ENCODE measurements at places on chromosomes 2 and 18.

DNA sequence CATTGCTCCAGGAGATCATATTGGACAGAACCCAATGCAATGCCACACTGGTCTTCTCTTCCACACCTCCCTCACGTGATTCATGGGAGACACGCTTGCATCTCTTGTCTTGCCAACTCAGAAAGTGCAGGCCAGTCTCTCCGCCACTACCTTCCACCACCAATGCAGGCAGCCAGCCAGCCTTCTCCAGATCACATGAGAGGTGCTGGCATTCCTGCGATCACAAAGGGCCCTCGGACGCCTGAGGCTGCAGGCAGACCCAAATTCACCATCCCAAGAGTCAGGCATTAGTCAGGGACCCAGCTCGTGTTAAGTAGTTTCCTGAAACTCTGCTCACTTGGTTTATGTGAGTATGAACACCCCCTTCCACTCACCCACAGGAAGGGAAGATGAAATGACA is 437.0 kb upstream of the ETAA1 start:
- no peak for DNase-seq

GRCh38 chr2:15311201-15311907 is 249.8 kb downstream of the NBAS start:
- DNase-seq = no peak

DNA sequence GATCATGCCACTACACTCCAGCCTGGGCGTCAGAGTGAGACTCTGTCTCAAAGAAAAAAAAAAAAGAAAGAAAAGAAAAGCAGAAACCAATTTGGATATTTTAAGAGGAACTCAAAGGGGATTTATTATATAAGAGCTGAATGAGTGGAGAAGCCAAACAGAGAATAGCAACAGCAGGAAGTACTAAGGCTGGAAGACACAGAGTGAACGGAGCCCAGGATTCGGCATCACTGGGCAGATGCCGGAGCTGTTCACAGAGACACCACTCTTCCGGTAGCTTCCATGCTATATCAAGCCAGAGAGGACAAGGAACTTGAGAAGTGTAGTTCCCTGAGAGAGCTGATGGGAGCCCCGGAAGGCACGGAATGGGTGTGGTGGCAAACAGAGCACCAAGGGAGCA is 47.0 kb upstream of the CABLES1 start:
- no peak for DNase-seq

- peak; percentile 33 for DNase-seq
Measured at GRCh38 chr2:75007819-75008218, 49.4 kb downstream of the POLE4 start.

DNA sequence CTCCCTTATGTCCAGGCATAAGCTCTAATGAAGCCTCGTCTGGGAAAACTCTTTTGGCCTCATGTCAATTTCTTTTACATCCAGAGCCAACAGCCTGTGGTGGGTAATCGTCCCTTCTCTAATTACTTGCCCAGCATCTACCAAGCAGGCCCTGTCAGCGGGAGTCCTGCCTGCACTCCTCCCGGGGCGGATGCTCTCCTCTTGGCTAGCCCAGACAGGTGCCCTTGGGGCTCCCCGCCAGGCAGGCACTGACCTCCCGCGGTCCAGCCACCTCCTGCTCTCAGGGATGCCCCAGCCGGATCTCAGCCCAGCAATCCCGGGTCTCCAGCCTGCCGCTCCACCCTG is 74.2 kb downstream of the NCAPH start:
- peak; percentile 30 for DNase-seq

DNA sequence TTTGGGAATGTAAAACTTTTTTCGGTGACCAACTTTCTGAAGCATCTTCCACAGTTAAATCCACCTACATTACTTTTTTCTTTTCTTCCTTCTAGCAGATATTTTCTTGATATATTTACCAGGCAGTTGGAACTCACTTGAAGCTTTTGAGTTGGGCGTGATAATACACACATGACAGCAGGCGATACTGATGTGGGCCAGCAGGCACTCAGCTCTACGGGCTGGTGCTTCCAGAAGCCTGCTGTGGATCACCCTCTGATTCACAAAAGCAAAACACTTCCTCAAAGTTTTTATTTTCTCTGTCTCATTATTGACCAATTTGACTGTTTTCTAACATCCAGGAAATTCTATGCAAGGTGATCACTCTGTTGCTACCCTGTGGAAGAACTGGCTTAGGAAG is 22.9 kb downstream of the GRHL1 start:
- DNase-seq = no peak

DNA sequence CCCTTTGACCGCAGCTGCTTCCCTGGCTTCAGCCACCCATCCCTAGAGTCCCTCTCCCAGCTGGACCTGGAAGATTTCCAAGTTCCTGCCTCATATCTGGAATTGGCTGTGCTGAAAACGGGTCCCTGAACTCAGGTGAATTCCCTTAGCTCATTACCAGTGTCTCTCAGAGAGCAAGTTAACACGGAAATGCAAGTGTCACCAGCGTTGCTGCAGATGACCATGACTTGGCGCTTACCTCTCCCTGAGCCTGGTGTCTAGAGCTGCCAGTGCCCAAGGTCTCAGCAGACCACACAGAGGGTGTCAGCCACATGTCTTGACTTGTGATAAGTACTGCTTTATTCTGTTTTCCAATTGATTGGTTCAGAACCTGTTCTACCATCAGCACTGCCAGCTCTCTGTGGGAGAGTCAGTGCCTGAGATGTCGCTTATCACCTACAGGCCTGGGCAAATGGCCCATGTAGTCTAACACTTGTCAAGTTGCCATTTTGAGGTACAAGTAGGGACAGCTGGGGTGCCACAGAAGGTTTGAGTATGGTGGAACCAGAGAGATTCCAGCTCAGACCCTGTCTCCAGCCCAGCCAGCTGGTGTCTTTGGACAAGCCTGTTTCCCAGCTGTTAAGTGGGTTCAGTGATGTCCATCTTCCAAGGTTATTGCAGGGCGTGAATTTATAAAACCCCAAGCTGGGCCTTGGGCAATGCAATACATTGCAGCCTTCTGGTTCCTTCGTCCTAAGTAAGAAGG is 48.7 kb downstream of the LYPD1 start:
- DNase-seq = peak; percentile 66

GRCh38 chr2:204135752-204136151 is 199.2 kb downstream of the ICOS start:
- no peak for DNase-seq

- DNase-seq = no peak
Measured at GRCh38 chr18:68721681-68722583, 7.0 kb upstream of the TMX3 start.

DNA sequence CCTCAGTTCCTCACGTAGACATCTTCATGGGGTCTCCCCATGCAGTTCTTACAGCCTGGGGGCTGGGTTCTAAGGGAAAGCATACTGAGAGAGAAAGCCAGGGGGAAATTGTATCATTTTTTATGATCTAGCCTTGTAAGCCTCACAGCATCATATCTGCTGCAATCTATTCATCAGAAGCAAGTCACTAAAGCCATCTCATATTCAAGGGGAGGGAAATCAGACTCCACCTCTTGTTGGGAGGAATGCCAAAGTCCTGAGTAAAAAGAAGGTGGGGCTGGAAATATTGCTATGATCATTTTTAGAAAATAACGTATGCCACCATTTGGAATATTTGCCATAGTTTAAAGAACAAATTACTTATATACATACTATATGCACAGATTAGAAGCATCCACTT is 304.6 kb downstream of the TXNL1 start:
- no peak for DNase-seq

GRCh38 chr2:68448671-68449653 is 18.1 kb downstream of the FBXO48 start:
- DNase-seq = no peak

GRCh38 chr18:8034674-8035073 is 467.6 kb downstream of the PTPRM start:
- no peak for DNase-seq

GRCh38 chr2:238513346-238513745 is 86.6 kb downstream of the ASB1 start:
- DNase-seq = peak; percentile 4

DNA sequence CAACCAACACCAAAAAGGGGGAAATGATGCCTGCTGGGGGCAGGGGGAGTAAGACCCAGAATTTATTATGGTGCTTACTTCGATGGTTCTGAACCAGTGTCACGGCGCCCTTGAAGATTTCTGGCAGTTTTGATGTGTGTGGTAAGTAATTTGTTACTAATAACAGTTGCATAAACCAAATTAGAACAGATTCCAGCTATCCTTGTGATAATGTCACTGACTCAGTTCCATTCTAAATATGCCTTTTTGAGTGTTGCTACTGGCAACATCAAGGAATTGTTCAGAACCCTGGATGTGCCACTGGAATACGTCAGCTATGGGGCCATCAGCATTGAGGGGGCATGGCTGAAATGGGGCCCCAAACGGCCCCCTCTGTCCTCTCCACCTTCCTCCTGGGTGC is 11.6 kb downstream of the SAG start:
- no peak for DNase-seq

DNA sequence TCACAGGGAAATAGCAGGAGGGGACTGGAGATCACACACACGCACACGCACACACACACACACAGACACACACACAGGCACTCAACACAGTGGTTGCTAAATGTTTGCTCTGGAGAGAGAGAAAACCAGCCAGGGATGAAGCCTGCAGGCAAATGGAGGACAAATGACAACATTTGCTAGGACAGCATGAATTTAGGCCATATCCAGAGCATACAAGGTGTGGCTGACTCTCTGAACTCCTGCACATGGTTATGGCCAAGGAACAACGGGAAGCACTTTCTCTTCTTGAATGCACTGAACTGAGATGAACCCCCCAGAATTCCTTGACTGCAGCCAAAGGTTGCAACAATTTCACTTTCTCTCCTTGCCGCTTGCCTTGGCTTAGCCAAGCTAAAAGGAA is 230.0 kb upstream of the RASGRP3 start:
- DNase-seq = no peak

DNA sequence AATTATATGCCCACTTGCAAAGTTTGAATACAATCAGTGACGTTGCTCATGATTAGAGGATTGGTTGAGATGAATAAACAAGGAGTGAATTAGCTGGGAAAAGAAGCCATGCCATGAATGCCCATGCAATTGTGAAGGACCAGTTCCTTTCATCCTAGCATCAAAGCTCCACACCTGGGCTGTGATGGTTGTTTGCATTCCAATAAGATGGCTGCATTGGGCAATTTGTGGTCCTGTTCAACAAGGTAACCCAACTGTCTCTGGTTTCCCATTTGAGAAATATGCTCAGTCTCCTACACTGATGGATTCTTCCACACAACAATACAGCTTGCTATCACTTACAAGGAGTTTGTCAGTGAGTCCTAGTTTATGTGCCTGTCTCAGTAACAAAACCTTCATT is 550.2 kb downstream of the STK39 start:
- no peak for DNase-seq

- no peak for DNase-seq
Measured at GRCh38 chr2:188937228-188938220, 36.6 kb upstream of the COL3A1 start.

GRCh38 chr2:20484810-20485611 is 38.1 kb downstream of the RHOB start:
- DNase-seq = no peak

DNA sequence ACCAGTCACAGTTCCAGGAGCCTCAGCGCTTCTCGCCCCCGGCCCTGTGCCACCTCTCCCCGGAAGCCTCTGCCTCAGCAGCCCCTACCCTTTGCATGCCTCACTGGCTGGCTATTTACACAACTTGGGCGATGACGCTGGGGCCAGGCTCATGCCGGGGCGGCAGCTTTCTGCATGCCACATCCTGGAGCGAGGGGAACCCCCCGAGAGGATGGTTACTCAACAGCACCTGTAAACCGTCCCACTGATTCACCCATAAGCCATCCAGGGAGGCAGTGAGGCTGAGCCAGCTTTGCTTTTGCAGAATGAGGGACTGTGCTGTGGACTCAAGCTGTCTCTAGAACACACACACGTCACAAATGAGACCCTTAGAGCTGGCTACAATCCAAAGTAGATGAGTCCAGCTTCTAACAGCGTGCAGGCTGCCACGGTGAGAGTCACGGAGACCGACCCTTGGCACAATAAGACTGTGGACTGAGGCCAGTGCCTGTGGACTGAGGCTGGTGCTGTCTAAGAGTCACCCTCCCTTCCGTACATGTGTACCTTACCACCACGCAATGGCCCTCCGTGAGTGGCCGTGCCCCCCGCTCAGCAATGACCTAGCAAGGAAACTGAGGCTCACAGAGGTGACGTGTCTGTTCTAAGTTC is 45.6 kb upstream of the ODC1 start:
- DNase-seq = peak; percentile 15

DNA sequence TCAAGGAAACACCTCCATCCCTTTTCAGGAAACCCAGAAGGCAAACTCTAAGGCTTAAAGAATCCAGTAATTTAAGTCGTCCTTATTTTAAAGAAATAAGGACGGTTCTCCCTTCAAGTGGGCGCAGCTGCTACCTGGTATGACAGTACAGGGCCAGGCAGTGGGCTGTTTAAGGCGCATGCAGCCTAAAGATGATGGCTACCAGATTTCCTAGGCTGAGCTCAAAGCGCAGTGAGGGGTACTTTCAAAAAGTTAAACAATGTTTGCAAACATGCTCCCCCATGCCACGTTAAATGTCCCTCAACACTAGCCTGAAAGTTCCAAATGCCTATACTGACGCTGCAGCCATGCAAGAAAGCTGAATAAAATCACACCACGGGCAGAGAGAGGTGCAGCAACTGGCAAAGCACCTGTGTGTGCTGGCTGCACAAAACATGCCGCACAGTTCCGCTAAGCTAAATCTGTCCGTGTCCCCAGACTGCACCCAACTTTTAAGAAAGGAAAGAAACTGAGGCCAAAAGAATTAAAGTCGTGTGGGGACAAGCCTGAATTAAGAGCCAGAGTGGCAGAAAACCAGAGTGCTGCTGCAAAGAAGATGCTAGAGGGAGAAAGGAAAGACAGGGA is 583 bp downstream of the HIBCH start:
- DNase-seq = no peak

DNA sequence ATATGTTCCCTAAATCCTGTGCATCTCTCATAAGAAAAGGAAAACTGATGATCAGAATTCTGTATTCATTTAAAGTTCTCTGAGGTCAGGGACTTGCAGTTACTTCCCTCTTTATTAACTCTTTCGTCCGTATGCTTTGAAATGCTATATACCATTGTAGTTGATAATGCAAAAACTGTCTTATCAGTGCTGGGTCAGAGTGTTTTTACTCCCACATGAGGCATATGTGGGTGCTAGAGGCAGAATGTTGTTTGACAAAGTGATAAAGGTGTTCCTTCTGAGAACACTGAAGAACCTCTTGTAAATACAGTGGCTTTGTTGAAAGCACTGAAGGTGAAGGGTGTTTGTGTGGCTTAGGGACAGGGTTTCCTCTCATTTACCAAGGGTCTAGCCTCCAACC is 136.5 kb upstream of the NFATC1 start:
- DNase-seq = no peak

- DNase-seq = no peak
Measured at GRCh38 chr2:97348265-97348664, 235.3 kb downstream of the ANKRD36 start.

DNA sequence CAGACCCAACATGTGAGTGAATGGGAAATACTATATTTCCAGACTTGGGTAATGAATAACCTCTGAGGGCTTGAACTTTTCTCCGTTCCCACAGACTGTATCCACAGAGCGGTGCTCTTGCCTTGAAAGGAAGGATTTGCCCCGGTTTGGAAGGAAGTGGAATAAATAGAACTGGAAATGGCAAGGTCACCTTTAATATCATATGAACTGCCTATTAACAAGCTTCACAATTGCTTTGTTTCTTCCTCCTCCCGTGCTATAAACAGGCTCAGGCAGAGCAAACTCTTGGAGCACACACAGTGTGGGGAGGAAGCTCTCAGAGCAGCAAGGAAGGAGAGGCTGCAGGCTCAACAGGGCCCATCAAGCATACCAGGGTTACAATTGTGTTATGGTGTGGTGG is 28.5 kb upstream of the DARS1 start:
- DNase-seq = no peak

GRCh38 chr2:172394002-172394401 is 33.4 kb upstream of the ITGA6 start:
- DNase-seq = no peak
